ENCODE measurements at places on chromosomes 5 and 9. TPM values are rescaled to one million over a fixed set of nuclear protein-coding genes. Genes with fewer than 3 reads are reported as not detected.
A peak's percentile ranks its signal among the peaks of the same experiment; 100 is the strongest.

- H3K27me3 ChIP-seq, result no peaks in the 10 kb centered on the region
- no peak for DNase-seq
- H3K36me3 ChIP-seq, result peaks cover 10% of the 10 kb centered on the region
- H3K4me3 ChIP-seq, result no peak overlapping the region
Measured at GRCh38 chr9:111919875-111920274, 23.3 kb downstream of the UGCG start.

- peaks cover 7% of the 10 kb centered on the region for H3K4me1 ChIP-seq
- peaks cover 1% of the 10 kb centered on the region for H3K36me3 ChIP-seq
- DNase-seq, result no peak
- H3K27me3 ChIP-seq, result peaks cover 6% of the 10 kb centered on the region
- no peak within 1 kb of the TSS for H3K4me3 ChIP-seq
Measured at GRCh38 chr9:5185220-5185840, at the start of gene INSL6. INSL6 (minus strand) TSS chr9:5185639; CDS start chr9:5185602, 37 bp downstream.

GRCh38 chr9:117304549-117304948, 110.3 kb downstream of the ASTN2 start:
- H3K36me3 ChIP-seq, result no peaks in the 10 kb centered on the region
- DNase-seq, result no peak
- no peak overlapping the region for H3K4me3 ChIP-seq
- no peaks in the 10 kb centered on the region for H3K4me1 ChIP-seq
- H3K27ac ChIP-seq, result no peak overlapping the region

- DNase-seq, result no peak
- peak overlapping the region; percentile 86 for H3K27ac ChIP-seq
- H3K27me3 ChIP-seq, result no peaks in the 10 kb centered on the region
- peaks cover 67% of the 10 kb centered on the region for H3K4me1 ChIP-seq
Measured at GRCh38 chr5:119290161-119290569, 65.7 kb upstream of the TNFAIP8 start.

- no peak overlapping the region for H3K4me3 ChIP-seq
- no peak for DNase-seq
- peaks cover 3% of the 10 kb centered on the region for H3K27me3 ChIP-seq
- H3K4me1 ChIP-seq, result no peaks in the 10 kb centered on the region
- no peaks in the 10 kb centered on the region for H3K36me3 ChIP-seq
Measured at GRCh38 chr5:113641715-113642114, 128.2 kb downstream of the YTHDC2 start.

DNA sequence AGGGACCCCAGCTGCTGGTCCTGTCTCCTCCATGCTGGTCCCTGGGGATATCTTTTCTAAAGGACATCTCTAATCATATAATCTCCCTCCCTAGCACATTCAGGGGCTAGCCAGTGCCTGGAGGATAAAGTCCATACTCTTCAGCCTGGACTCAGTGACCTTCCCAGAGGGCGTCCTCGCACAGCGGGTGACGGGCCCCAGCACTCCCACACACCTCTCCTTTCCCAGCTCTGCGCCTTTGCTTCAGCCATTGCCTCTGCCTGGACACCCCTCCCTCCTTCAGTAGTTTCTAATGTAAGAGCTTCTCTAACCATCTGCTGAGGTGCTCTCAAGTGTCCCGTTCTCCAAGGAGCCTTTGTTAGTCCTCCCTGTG, 15.2 kb upstream of the TNIP1 start:
- H3K36me3 ChIP-seq, result peaks cover 9% of the 10 kb centered on the region
- no peak for DNase-seq
- H3K4me3 ChIP-seq, result no peak overlapping the region

DNA sequence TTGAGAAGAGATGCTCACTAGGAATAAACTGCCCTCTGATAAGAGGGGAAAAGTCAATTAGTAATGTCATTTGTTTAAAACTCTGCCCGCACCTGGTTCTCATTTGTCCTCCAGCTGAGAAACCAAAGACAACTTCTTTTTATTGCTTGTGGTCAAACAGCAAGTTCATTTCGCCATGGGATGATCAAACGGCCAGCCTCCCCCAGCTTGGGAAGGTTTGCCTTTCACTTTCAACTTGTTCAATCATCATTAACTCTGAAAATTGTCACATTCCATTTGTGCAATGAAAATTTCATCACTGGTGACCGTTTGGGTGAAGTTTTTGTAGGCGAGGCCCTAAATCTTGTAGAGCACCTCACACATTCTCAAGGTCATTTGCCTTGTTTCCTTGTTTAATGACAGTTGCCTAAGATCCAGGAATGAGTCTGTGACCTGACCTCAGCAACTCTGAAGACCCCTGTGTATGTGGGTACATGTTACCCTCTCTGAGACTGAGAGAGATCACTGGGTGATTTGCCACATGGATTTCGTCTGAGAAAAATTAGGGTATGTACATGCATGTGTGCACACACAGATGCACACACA, 117.7 kb downstream of the MARCHF3 start:
- no peaks in the 10 kb centered on the region for H3K27me3 ChIP-seq
- no peaks in the 10 kb centered on the region for H3K4me1 ChIP-seq
- H3K36me3 ChIP-seq, result peaks cover 5% of the 10 kb centered on the region
- H3K4me3 ChIP-seq, result no peak overlapping the region
- H3K27ac ChIP-seq, result no peak overlapping the region
- DNase-seq, result no peak

- H3K36me3 ChIP-seq, result no peaks in the 10 kb centered on the region
- peaks cover 34% of the 10 kb centered on the region for H3K4me1 ChIP-seq
- H3K27ac ChIP-seq, result no peak overlapping the region
- peak overlapping the region; percentile 61 for H3K4me3 ChIP-seq
- H3K27me3 ChIP-seq, result no peaks in the 10 kb centered on the region
Measured at GRCh38 chr5:171420431-171421241, 1.2 kb downstream of the FGF18 start.

GRCh38 chr5:152683205-152683604, 278.1 kb upstream of the NMUR2 start:
- H3K27ac ChIP-seq, result no peak overlapping the region
- H3K27me3 ChIP-seq, result peaks cover 5% of the 10 kb centered on the region
- H3K4me1 ChIP-seq, result no peaks in the 10 kb centered on the region
- no peaks in the 10 kb centered on the region for H3K36me3 ChIP-seq

DNA sequence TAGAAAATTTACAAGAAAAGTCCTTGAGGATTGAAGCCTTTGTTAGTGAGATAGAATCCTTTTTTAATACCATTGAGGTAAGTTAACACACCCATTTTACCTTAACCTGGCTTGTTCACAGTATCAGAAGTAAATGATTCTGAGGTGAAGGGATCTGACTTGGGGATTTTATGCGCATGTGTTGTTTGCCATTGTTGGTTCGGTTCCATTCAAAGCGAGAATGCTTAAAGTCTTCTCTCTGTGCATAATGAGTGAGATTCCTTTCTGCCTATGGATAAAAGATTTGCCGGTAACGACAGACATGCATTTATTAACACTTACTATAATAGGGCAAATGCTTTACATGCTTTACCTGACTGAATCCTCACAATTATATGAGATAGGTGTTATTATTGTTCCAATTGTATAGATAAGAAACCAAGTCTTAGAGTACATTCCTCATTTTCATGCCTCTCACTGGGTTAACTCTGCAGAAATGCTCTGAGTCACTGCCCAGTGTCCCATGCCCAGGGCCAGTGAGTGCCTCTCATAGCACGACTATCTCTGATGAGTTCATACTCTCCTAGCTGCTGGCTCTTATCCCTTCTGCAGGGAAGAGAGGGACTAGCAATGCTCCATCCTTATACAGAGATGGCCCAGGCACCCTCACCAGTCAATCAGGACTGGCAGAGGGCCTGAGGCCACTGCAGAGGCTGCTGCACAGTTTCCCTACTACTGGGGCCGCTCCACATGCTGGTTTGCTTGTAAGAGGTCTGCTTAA, 54.4 kb downstream of the CMYA5 start:
- H3K36me3 ChIP-seq, result no peaks in the 10 kb centered on the region
- no peak for DNase-seq
- no peak overlapping the region for H3K27ac ChIP-seq
- H3K4me3 ChIP-seq, result no peak overlapping the region
- H3K27me3 ChIP-seq, result peaks cover under 1% of the 10 kb centered on the region

GRCh38 chr9:94649100-94649819, 9.9 kb upstream of the FBP1 start:
- H3K4me3 ChIP-seq, result no peak overlapping the region
- H3K27ac ChIP-seq, result no peak overlapping the region
- H3K4me1 ChIP-seq, result peaks cover 9% of the 10 kb centered on the region
- DNase-seq, result no peak
- H3K36me3 ChIP-seq, result no peaks in the 10 kb centered on the region

DNA sequence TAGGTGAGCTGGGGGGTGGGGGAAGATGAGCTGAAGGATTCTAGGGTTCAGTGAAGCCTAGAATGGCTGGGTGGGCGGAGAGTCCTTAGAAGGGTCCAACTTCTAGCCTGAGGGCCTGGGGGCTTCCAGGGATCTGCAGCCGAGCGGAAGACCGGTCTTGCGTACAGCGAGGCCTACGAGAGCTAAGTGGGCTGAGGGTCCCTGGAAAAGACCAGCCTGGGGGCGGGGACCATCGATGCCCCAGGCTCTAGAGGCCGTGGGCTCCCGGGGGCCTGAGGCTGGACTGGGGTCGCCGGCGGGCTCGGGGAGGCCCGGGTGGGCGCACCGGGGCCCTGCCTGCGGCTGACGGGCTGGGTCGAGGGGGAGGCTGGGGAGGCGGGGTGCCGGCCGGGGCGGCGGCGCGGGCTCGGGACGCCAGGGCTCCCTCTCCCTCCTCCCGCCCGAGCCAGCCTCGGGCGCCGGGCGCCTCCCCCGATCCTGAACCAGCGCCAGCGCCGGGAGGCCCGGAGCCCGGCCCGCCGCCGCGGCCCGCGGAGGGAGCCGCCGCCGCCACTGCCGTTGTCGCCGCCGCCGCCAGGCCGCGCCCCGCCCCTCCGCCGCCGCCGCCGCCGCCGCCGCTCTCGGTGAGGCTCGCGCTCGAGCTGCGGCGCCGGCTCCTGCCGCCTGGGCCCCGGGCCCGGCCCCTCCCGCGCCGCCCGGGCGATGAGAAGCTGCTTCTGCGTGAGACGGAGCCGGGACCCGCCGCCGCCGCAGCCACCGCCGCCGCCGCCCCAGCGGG, at the start of gene MVB12B:
Gene MVB12B (plus strand): TSS at position 602 of the 778 bp plus-strand sequence. CDS start 101 bp downstream, at position 703.
- DNase-seq, result no peak
- peak within 1 kb of the TSS; percentile 80 for H3K27ac ChIP-seq
- no peaks in the 10 kb centered on the region for H3K27me3 ChIP-seq
- H3K36me3 ChIP-seq, result peaks cover 2% of the 10 kb centered on the region
- H3K4me3 ChIP-seq, result peak within 1 kb of the TSS; percentile 72

DNA sequence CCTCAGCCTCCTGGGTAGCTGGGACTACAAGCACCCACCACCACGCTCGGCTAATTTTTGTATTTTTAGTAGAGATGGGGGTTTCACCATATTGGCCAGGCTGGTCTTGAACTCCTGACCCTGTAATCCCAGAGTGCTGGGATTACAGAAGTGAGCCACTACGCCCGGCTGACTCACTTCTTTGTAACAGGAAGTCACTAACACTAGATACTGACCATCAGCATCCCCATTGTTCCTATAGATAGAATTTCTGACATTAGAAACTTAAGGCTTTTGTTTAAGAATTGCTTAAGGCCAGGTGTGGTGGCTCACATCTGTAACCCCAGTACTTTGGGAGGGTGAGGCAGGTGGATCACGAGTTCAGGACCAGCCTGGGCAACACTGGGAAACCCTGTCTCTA, 42.2 kb downstream of the LEAP2 start:
- H3K27me3 ChIP-seq, result no peaks in the 10 kb centered on the region
- peaks cover 16% of the 10 kb centered on the region for H3K36me3 ChIP-seq
- no peak overlapping the region for H3K27ac ChIP-seq
- no peak overlapping the region for H3K4me3 ChIP-seq
- peaks cover 9% of the 10 kb centered on the region for H3K4me1 ChIP-seq
- DNase-seq, result no peak

GRCh38 chr9:111316796-111317195, 13.2 kb downstream of the OR2K2 start:
- peaks cover 2% of the 10 kb centered on the region for H3K36me3 ChIP-seq
- H3K27ac ChIP-seq, result no peak overlapping the region
- H3K4me3 ChIP-seq, result no peak overlapping the region
- DNase-seq, result no peak
- no peaks in the 10 kb centered on the region for H3K4me1 ChIP-seq
- H3K27me3 ChIP-seq, result no peaks in the 10 kb centered on the region

GRCh38 chr9:22041775-22042174, 32.7 kb upstream of the CDKN2B start:
- H3K4me3 ChIP-seq, result no peak overlapping the region
- H3K36me3 ChIP-seq, result no peaks in the 10 kb centered on the region
- peak overlapping the region; percentile 22 for H3K27ac ChIP-seq
- H3K27me3 ChIP-seq, result no peaks in the 10 kb centered on the region
- peaks cover 50% of the 10 kb centered on the region for H3K4me1 ChIP-seq
- no peak for DNase-seq

DNA sequence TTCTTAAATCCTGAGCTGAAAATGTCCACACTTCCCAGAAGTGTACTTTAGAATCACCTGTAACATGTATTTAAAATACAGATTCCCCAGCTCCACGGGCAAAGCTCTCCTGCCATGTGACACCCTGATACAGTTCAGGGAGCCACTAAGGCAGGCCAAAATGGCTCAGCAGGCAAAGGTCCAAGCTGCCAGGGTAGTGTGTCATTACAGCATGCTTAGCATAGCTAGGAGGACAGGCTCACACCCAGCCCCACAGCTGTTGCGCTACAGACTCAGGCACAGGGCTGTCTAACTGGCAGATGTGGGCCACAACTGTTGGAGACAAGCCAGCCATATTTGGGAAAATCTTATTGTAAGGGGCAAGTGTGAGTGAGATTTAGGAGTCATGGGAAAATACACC, 73.0 kb downstream of the C9orf85 start:
- no peak for DNase-seq
- H3K27ac ChIP-seq, result no peak overlapping the region
- H3K4me1 ChIP-seq, result peaks cover 5% of the 10 kb centered on the region
- no peaks in the 10 kb centered on the region for H3K27me3 ChIP-seq
- peaks cover 2% of the 10 kb centered on the region for H3K36me3 ChIP-seq

DNA sequence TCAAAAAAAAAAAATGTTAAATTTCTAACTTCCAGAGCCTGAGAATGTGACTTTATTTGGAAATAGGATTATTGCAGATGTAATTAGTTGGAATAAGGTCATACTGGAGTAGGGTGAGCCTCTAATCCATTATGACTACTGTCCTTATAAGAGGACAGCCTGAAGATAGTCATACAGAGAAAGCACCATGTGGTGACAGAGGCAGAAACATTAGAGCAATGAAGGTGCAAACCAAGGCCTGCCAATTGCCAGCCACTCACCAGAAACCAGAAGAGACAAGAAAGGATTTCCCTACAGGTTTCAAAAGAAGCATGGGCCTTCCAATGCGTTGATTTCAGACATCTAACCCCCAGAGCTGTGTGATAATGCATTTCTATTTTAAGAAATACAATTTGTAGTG, 659.2 kb upstream of the CHD1 start:
- H3K4me3 ChIP-seq, result no peak overlapping the region
- DNase-seq, result no peak
- peaks cover 10% of the 10 kb centered on the region for H3K27me3 ChIP-seq
- H3K36me3 ChIP-seq, result no peaks in the 10 kb centered on the region
- H3K4me1 ChIP-seq, result no peaks in the 10 kb centered on the region

TAS2R1 gene
- 1.6 TPM for total RNA-seq

TNFSF15 gene
- 0.10 TPM for total RNA-seq

CNTNAP3B gene
- 9.5 TPM for total RNA-seq

IQGAP2 gene
- 2.9 TPM for total RNA-seq

REEP2 gene
- total RNA-seq, result 30.2 TPM

Measured in chondrocyte (in vitro differentiated cells).